Stimulated activated CD4-positive, alpha-beta T cell treated with anti-CD3 and anti-CD28 coated beads, Interleukin-12 subunit alpha, Interleukin-12 subunit beta, amount 100 ng/mL, for 24 hours (primary cell): ENCODE measurements at places on chromosomes 13 and 19.

DNA sequence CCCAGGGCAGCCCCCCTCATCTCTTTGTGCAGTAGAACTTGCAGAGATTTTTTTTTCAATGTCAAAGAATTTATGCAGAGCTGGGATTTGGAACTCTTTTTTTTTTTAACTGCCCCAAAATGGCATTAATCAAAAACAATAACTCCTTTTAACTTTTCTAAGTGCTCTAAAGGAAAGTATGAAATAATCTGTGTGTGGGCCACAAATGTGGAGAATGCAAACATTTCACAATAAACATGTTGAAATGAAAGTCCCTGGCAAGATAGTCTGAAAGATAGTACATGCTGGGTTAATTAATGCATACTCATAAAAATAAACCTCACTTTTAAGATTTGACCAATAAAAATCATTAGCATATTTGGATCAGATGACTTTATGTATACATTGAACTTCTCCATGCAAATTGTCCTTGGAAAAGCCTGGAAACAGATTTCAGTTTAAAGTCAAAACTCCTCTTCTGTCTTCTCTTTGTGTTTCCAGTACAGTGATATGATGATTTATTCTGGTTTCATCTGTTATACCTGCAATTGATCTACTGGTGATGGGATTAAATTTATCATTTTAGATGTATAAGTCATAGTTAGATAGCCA is 30.5 kb upstream of the ZNF536 start:
- DNase-seq = no peak

DNA sequence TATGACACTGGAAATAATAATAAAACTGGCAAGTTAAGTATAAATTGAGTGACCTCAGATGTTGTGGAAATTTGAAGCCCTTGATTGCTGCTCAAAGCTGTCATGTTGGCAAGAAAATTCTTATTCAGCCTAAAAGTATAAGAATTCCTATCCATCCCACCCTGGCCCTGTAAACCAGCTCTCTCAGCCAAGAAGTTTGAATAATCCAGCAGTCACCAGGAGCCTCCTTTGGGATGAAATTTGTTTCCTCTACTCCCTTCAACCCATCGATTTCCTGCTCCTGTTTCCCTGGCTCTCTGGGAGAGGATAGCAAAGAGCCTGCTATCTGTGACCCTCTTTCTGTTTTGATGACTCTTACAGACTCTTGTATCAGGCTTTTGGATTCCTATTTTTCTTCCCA is 169.3 kb downstream of the LHFPL6 start:
- no peak for DNase-seq

DNA sequence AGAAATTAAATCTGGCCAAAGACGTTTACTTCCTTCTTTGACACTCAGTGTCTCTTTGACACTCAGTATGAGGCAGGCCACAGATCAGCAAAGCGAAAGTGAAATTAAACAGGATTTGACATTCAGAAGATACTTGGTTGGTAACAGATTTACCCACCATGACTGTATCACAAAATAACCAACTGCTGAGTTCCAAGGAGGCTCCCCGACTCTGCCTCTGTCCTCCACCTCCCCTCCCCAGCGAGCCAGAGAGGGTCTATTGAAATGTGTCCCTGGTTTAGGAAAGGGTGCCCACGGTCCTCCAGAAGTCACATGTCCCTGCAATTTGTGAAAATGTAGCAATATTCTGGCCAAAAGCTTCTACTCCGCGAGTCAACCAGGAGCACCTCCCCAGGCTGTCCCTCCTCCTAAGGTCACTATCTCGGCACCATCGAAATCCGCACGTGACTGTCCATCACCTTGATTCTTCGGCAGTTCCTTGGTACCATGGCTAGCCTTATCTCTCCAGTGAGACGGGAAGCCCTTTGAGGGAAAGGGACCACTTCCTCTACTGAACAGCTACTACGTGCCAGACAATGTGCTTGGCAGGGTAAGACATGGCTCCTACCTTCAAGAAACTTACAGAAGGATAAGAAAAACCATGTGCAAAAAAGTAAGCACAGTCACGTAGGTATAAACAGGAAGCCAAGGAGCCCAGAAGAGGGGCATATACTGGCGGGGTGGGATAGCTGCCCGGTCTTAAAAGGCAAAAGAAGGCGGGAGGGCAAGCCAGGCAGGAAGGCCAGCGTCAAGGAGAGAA is 1.5 kb downstream of the N4BP2L1 start:
- no peak for DNase-seq

DNA sequence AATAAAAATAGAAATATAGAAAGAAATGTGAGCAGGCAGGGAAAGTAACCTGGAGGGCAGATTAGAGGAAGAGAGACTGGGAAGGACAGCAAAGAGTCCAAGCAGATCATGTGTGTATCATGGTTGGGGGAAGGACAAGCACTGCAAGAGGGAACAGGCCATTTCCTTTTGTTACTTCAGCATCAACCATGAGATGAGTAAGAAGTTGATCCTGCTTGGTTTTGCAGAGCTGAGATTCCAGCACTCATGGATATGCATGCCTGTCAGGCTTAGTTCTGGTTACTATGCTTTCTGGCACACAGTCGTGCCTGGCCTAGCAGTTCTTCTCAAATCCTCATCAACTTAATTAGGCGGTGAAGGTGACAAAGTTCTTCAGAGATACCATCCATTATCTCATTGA is 18.1 kb downstream of the NALCN start:
- DNase-seq = no peak

DNA sequence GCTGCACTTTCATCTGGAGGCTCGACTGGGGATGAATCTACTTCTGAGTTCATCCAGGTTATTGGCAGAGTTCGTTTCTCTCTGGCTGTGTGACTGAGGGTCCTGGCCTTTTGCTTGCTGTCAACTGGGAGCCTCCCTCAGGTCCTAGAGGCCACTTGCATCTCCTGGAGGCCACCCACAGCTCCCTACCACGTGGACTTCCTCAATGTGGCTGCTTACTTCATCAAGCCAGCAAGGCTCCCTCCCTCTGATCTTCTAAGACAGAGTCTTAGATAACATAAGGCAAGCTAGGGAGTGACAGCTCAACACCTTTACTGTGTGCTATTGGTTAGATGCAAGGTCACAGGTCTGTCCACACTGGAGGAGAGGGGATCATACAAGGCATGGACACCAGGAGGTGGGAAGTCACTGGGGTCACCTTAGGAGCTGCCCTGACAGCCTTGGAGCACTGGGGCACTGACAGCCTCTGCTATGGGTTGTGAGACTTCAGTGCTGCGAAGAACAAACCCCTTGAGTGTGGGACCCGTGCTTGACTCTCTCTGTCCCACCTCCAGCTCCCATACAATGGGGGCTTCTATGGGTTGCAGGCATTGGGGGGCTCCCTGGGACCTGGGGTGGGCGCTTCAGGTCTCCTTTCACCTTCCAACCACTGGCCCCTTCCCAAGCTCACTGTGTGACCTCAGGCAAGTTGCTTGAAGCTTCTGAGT is 5.3 kb downstream of the FAM187B start:
- no peak for DNase-seq

- DNase-seq = no peak
These were observed 1737.2 kb upstream of the MIR17HG start for GRCh38 chr13:89610331-89610730.

- DNase-seq = no peak
These were observed 432.2 kb upstream of the ZNF507 start for GRCh38 chr19:31913103-31913661.

- no peak for DNase-seq
These were observed 5.7 kb downstream of the ZNF566 start for GRCh38 chr19:36483653-36484052.

GRCh38 chr13:109869312-109870237 is 83.2 kb upstream of the IRS2 start:
- no peak for DNase-seq

- DNase-seq = no peak
These were observed 57.7 kb downstream of the MLLT1 start for GRCh38 chr19:6221878-6222746.

DNA sequence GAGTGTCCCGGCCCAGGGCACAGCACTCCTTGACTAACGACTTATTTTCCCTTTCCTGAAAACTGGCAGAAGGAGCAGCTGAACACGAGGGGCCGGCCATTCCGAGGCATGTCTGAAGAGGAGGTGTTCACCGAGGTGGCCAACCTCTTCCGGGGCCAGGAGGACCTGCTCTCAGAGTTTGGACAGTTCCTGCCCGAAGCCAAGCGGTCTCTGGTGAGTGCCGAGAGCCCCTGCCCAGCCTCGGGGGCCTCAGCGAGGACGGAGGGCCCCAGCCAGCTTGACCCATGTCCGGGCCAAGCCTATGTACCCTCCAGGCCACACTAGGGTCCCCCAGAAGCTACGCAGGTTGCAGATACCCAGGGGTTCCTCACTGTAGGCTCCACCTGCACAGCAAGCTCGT is 17.7 kb downstream of the SIN3B start:
- DNase-seq = no peak

- DNase-seq = no peak
These were observed 14.9 kb upstream of the ZBTB7A start for GRCh38 chr19:4081441-4082129.

GRCh38 chr13:113187883-113188665 is 20.4 kb downstream of the PCID2 start:
- DNase-seq = no peak

- DNase-seq = no peak
These were observed 59.3 kb downstream of the CRYL1 start for GRCh38 chr13:20466371-20466770.

GRCh38 chr19:584240-585001 is 5.3 kb upstream of the HCN2 start:
- DNase-seq = no peak

DNA sequence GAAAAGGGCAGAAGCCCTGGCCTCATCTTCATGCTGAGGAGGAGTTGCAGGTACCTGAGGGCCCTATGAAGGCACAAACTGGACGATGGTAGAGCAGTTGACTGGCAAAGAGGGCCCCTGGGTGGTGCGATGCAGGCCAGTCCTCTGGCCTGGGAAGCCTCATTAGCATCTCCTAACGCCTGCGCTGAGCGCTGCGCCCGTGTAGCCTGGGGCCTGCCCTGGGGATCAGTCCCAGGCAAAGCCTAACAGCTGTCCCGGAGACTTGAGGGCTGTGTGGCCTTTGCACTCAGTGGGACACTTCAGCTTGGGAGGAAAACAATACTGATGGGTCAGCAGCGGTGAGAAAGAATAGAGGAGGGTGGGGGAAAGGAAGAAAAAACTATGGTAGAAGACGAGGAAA is 187.7 kb downstream of the RAP2A start:
- no peak for DNase-seq

- DNase-seq = peak; percentile 69
These were observed 8.6 kb upstream of the HIPK4 start for GRCh38 chr19:40398417-40399131.

- DNase-seq = no peak
These were observed 83.6 kb upstream of the KLF12 start for GRCh38 chr13:74217811-74218210.

- DNase-seq = no peak
These were observed 343.1 kb downstream of the MZT1 start for GRCh38 chr13:72384186-72384823.

DNA sequence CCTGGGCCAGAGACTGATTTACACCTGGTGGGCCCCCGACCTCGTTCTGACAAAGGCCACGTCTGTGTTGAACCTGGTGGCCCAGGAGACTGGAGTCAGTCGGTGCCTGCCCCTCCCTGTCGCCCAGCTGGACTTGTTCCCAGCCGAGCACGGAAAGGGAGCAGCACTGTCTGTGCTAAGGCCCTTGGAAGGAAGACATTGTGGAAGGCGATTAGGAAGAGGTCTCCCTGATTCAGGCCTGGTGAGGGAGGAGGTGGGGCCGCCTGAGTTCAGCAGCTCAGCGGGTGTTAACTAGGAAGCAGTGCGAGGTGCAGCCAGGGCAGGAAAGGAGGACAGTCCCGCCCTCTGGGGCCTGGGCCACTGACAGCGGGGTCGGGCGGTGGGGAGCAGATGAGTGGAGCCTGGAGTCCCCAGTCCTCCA is 64.7 kb downstream of the GPR12 start:
- DNase-seq = no peak
